Dorsolateral prefrontal cortex (tissue), 122 donors: ENCODE measurements at places on chromosomes 7 and 10. TPM values are rescaled to one million over a fixed set of nuclear protein-coding genes. Genes with fewer than 3 reads are reported as not detected.

MKX gene
- total RNA-seq: 11.8 TPM

FOXI2 gene
- total RNA-seq: not detected

CDK14 gene
- 218 TPM for total RNA-seq

LOXL4 gene
- total RNA-seq: 0.63 TPM

GATA3 gene
- total RNA-seq: not detected
